Fibroblast of the conjunctiva (primary cell): ENCODE measurements at places on chromosomes 7 and 10.

DNA sequence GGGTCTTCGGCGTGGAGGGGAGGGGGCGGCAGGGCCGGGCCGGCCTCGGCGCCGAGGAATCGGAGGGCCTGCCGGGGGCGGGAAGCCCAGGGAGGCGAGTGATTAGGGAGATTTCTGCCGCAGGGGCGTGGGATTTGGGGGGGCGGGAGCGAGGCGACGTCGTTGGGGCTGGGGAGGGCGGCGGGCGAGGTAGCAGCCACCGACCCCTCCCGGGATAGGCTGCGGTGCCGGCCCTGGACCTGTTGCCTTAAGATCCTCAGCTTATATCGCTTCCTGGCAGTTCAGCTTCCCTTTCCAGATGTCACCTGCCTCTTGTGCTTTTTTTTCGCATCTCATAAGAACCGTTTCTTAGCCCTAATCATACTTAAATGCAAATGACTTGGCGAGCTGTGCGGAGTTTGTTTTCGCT is 655 bp downstream of the LMTK2 start:
- DNase-seq: no peak

- no peak for DNase-seq
Measured at GRCh38 chr10:103153302-103154197, 39.5 kb downstream of the NT5C2 start.

DNA sequence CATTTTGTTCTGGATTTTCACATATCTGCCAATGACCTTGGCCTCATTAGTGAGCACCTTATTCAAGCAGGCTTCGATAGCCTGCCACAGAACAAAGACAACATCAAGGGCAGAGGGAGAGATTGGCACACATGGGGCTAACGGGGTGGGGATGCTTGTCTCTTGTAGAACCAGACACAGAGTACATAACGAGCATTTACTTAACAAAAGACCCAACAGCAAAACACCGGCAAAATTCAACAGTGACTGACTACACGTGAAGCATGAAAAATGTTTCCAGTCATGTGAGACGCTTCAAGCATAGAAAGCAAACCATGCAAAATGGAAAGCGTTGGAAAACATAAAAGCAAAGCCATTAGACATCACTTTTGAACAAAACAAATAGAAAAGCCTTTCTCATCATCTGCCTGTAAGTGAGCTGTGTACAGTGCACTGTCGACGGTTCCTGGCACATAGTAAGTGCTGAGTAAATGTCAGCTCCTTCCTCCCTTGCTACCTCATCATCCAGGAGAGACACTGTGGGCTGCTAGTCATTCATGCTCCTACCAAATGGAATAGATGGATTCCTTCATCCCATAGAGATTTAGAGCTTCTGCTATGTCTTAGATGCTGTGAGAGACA is 134.4 kb upstream of the AGK start:
- no peak for DNase-seq

DNA sequence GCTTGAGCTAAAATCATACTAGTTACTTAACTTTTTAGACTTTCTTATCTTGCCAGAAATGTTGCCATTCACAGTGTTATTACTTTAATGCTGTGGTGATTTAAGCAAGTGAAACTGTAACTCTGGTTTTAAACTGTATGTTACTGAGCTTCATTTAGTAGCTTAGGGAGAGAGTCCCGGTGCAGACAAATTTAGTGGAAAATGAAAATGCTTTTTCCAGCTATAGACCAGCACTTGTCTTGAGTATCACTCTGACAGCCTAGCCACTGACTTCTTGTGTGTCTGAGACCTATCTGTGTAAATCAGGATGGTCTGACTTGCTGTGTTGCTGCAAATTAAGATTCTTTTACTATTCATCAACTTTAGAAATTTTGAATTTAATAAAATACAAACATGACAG is 200.8 kb downstream of the CACNB2 start:
- no peak for DNase-seq

GRCh38 chr7:122758501-122758900 is 55.8 kb upstream of the RNF148 start:
- DNase-seq: no peak

DNA sequence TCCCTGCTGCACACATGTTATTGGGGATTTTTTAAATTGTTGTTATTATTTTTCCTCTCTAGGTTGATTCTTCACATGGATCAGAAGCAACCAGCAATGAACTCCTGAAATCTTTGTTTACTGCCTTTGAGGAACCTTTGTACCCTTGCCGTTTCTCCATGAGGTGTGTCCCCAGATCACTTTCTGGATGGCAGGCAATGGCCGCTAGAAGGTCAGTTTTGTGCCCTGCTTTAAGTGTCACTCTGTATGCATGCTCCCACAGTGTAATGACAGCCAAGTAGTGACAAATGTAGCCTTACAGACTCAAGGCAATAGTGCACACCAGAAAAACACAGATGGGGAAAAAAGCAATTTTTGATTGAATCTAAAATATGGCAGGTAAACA is 47.7 kb upstream of the NRP1 start:
- DNase-seq: no peak

DNA sequence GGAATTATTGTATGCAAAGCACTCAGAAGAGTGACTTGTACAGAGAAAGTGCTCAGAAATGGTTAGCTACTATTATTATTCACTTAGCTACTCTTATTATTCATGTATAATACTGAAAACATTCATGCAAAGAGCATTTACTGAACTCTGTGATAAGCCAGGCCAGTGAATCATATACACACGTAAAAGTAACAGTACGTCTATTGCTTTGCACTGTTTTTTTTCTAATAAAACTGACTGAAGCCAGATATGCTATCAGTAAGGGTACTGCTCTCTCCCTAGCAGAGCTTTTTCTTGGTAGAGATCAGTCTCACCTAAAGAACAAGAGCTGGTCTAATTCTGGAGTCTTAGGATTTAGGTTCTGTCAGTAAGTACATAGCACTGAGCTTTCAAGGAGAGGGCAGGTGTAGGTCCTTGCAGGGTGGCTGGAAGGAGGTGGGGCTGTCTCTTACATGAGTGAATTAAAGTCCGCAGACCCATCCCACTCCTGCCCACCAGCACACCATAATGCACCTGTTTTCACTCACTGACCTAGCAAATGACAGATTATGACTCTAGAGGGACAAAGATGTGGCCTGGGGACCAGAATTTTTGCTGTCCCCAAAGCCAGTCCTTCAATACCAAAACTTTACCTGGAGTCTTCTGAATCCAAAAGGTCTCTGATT is 145.9 kb downstream of the ARID5B start:
- no peak for DNase-seq

DNA sequence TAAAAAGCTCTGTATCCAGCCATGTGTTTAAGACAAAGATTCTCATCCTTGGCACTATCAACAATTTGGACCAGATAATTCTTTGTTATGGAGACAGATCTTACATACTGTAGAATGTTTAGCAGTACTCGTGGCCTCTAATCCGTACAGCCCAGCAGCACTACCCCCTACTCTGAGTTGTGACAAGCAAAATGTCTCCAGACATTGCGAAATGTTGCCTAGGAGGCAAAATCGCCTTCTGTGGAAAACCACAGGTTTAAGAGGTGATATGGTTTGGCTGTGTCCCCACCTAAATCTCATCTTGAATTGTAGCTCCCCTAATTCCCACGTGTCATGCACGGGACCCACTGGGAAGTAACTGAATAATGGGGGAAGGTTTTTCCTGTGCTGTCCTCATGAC is 186.7 kb downstream of the CHCHD3 start:
- DNase-seq: no peak

- DNase-seq: no peak
Measured at GRCh38 chr10:124303662-124304418, 114.9 kb downstream of the OAT start.

DNA sequence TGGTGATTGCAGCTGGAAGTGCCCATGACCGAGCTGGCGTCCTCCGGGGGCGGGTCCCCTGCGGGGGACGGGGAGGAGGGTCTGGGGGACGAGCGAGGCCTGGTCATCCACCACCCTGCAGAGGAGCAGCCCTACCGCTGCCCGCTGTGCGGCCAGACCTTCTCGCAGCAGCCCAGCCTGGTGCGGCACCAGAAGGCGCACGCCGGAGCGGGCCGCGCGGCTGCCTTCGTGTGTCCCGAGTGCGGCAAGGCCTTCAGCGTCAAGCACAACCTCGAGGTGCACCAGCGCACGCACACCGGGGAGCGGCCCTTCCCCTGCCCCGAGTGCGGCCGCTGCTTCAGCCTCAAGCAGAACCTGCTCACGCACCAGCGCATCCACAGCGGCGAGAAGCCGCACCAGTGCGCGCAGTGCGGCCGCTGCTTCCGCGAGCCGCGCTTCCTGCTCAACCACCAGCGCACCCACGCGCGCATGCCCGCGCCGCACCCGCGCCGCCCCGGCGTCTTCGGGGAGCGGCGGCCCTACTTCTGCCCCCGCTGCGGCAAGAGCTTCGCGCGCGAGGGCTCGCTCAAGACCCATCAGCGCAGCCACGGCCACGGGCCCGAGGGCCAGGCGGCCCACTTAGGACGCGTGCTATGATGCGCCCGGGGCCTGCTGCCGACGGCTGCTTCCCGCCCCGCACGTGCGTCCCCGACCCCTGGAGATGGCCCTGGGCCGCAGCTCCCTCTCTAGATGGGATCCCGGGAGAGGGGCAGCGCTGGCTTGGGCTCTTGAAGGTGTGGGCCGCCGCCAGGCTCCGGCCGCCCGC is 28.7 kb downstream of the ZNF775 start:
- no peak for DNase-seq

DNA sequence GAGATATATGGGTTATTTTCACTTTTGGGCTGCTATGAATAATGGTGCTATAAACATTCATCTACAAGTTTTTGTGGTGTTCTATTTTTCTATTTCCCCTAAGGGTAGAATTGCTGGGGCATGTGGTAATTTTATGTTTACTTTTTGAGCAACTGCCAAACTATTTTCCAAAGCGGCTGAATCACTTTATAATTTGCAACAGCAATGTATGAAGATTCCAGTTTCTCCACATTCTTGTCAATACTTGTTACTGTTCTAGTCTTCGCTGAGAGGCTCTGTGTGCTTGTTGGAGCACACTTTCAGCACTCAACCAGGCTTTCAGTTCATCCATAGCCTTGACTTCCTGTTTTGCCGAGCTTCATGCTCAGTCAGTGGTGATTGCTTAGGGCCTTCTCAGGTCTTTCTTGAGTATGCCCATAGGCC is 39.0 kb downstream of the ADK start:
- DNase-seq: peak; percentile 91

- no peak for DNase-seq
Measured at GRCh38 chr10:71582019-71582418, 137.6 kb downstream of the C10orf105 start.

DNA sequence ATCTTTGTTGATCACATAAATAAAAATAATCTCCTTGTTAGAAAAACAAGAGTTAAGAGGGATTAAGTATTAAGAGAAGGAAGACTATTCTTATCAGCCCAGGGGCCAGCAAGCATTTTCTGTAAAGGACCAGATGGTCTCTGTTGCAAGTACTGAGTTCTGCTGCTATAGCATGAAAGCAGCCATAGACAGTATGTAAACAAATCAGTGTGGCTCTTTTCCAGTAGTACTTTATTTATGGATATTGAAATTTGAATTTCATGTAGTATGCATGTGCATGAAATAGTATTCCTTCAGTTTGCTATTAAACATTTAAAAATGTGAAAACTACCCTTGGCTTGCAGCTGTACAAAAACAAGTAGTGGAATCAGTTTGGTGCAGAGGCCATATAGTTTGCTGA is 81.7 kb downstream of the STK31 start:
- no peak for DNase-seq

DNA sequence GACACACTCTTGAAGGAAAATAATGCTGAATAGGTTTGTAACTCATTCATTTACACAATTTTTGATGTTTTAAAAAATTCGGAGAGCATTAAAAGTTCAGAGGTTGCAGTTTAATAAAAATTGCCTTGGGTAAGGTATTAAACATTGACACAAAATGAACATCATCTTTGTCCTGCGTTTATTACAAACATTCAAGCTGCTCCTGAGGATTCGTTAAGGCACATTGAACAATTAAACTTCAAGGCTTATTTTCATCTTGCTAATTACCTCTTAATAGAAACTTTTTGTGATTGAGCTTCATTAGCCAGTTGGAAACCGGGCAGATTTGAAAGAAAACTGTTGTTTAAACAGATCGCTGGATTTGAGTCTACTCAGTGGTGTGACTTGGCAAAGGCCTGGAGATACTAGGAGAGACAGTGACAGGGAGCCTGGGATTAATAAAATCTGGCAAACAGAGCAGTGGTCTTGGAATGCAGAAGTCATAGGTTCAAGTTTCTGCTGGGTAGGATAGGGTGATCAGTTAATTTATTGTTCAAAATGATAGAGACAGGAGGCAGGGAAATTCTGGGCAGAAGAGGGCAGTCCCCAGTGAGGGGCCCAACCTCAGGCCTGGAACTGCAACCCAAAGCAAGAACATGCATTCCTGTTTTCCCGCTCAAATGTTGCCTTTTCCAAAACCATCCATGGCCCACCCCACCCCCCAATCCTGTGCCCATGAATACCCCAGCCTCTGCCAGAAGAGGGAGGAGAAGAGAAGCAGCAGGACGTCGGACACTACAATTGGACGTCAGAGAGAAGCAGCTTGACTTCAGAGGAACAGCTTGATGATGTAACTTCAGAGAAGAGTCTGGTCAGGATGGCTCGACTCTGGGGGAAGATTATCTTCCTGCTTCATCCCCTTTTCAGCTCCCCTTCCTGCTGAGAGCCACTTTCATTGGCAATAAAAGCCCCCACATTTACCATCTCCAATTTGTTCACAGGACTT is 43.5 kb upstream of the SLC35G1 start:
- DNase-seq: no peak

- DNase-seq: peak; percentile 16
Measured at GRCh38 chr7:22717760-22718159, 9.2 kb upstream of the IL6 start.

- DNase-seq: no peak
Measured at GRCh38 chr7:139931190-139931934, 102.3 kb downstream of the TBXAS1 start.

DNA sequence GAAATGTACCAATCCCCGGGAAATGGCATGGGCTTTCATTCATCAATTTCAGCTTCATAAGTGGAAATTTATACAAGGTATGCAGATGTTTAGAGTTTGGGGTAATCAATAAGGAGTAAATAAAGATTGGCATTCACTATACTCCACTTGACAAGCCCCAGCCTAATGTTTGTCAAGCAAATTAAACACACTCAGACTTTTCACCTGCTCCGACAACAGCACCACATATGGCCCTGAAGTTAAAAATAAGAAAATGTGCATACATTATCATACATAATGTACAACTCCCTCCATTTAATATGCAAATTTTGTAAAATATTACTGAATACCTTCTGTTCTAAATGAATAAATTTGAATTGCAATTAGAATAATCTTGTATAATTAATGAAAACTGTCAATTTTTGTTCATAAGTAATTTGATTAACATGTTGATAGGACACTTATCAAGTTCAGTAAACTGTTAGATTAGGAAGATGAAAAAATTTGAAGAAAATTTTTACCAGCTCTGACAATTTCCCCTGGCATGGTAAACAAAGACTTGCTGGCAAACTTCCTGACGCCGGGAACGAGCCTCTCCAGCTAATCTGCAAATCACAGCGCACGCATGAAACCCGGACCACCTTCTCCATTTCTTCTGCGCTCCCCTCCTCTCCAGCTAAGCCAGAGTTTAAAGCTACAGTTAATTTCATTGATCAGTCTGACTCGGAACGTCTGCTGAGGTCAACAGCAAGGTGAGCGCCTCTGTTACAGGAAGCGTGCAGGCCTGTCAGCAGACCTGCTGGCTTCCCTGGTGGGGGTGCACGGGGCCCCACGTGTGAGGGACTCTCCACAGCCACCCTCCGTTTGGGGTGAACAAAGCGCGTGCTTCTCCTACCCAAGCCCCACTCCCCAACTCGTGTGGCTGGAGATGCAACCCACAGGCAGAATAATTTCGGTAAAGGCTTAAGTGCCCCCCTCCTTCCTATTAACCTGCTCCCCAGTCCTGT is 70.7 kb downstream of the EBF3 start:
- DNase-seq: no peak

GRCh38 chr10:26556748-26557640 is 118.9 kb downstream of the APBB1IP start:
- DNase-seq: peak; percentile 49
